ENCODE measurements at places on chromosomes 5 and 9.

- no peak for DNase-seq
These were observed 54.6 kb upstream of the ABL1 start for GRCh38 chr9:130780415-130780814.

- peak; percentile 42 for DNase-seq
These were observed at the start of gene RABL6 for GRCh38 chr9:136807281-136808074. Gene RABL6 (plus strand): TSS chr9:136807948. CDS start chr9:136808197, 249 bp downstream.

DNA sequence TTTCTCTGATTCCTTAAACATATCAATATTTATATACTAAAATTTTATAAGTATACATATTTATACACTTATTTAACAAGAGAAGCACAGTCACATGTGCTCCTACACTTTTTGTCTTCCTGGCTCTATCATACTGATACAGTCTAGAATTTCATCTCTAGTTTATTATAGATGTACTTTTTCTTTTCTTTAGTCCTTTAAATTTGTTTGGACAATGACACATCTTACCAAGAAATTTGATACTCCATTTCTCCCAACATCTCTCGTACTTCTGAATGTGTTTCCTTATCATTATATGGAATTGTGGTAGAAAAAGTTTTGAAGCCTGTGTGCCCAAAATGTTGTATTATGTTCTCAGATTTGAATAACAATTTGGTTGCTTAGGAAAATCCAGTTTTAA lies 104.6 kb downstream of the DMRT2 start:
- DNase-seq = no peak

GRCh38 chr5:57495285-57496086 lies 12.9 kb upstream of the ACTBL2 start:
- no peak for DNase-seq

GRCh38 chr9:37582548-37583157 lies 6.5 kb upstream of the FBXO10 start:
- DNase-seq = no peak

Data from caudate nucleus (tissue), 63 donors.